ENCODE measurements at places on chromosomes 6 and 20.

DNA sequence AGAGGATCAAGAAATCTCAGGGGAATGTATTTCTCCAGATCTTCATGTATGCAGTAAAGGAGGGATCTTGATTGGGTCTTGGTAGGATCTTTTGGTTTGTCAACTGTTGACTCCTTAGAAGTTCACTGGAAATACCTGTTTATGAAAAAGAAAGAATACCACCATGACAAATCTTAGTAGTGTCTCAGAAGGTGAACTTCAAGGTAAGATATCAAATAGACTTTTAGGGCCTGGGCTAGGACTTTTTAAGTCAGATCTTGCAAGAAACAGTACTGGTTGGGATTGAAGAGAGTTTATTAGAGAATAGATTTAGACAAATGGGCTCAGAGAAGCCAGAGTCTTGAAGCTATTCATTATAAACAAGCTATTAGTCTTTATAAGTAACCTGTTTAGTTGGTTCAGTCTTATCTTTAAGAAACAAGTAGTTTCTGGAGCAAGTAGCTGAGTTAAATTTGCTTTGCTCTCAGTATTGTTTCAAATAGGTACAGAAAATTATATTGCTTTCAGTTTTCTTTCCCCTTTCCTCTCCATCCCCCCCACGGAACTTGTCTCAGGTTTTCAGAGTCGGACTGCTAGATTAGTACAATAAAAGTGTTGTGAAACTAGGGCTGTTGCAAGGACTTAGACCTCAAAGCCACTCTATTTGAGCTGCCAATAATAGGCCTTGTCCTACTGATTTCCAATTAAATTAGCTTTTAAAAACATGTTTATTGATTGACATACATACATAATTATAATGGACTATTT is 529.1 kb upstream of the CITED2 start:
- no peak for DNase-seq

DNA sequence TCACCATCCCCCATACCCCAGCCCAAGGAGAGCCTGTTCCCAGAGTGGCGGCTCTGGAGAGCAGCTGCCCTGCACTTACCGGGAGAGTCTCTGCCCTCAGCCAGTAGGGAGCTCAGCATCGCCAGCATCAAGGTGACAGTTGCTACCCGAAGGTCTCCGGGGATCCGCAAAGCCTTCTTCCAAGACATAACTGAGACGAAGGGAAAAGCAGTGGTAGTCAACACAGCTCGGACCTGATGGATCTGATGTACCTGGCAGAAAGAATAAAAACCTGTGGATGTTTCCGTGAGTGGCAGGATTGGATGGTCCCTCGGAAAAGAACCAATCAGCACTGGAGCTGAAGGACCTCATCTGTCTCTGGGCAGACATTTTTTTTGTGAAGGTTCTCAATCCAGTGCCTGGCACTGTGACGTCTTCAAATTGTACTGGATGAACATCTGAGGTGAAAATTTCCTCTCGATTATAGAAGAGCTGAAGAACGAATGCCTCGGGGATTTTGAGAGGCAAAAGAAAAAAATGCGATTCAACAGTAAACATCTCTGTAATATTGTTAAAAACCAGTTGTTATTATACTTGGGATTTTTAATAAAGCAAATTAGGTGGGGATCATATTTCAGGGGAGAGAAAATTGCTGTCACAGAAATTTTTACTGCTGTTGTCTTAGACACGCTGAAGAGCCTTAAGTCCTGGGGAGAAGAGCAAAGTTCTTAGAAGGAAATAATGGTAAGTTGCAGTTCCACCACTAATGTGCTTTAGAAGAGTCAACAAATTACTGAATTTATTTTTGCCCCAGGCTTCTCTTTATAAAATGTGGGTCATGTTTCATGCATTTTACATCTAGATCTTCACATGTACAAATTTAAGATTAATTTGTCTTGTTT is at the start of gene HLA-DQB1:
Gene HLA-DQB1 (minus strand): TSS at position 238 of the 881 bp plus-strand sequence. CDS start 50 bp downstream, at position 188.
- DNase-seq = peak; percentile 15

DNA sequence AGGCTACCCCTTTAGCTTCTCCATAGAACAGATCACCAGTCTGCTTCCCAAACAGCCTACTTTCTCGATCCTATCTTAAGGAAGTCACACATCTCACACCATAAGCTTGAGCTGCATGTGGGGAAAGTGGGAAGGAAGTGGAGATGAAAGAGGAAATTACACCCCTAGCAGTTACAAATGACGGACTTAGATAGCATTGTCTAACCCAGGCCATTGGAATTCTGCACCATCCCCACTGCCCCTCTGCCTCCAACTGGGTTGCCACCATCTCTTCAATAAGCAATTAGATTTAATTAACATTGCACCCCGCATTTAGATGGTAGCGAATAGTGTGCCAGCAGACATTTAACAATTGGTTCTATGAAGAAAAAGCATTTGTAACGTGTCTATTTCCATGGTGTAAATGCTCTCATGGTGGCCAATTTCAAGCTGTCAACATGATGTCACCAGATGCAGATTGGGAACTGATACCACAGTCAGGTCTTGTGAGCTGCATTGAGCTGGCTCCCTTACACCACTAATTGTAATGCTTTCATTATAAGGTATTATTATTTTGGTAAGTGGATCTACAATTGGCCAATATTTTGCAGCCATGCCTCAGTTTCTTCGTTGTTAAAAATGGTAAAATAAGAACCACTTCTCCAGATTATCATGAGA is 124.7 kb downstream of the CD24 start:
- no peak for DNase-seq

GRCh38 chr6:148055419-148055818 is 287.2 kb upstream of the SASH1 start:
- DNase-seq = no peak

DNA sequence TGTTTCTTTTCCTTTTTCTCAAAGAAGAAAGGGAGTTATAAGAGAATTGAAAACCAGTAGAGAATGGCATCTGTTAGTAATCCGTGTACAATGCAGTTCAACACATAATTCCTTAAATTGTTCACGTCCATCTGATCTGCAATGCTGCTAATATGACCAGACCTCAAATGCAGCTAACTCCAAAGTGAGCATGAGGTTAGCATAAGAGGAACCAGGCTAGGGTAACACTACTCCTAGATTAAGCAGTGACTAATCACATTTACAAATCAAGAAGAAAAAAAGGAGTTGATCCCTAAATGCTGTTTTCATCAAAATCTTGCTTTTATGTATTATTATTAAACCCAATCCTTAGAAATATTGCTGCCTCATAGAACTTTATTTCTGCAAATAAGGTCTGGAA is 432.7 kb upstream of the ARID1B start:
- no peak for DNase-seq

DNA sequence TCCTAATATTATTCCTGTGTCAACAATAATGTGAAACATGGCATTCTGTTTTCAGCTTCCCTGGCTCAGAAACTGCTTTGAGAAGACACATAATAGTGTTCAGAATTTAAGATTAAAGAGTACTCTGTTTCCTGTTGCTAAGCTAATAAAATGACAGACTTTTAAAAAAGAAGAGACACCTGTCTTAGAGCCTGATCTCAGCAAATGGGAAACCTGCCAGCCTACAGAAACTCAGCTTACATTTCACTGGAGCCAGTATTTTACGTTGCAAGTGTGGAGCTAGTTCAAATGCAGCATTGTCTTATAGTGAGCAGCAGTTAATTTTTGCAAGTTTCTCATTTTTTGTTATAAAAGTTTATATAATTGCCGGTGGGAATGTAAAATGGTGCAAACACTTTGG is 28.8 kb downstream of the KIZ start:
- DNase-seq = no peak

DNA sequence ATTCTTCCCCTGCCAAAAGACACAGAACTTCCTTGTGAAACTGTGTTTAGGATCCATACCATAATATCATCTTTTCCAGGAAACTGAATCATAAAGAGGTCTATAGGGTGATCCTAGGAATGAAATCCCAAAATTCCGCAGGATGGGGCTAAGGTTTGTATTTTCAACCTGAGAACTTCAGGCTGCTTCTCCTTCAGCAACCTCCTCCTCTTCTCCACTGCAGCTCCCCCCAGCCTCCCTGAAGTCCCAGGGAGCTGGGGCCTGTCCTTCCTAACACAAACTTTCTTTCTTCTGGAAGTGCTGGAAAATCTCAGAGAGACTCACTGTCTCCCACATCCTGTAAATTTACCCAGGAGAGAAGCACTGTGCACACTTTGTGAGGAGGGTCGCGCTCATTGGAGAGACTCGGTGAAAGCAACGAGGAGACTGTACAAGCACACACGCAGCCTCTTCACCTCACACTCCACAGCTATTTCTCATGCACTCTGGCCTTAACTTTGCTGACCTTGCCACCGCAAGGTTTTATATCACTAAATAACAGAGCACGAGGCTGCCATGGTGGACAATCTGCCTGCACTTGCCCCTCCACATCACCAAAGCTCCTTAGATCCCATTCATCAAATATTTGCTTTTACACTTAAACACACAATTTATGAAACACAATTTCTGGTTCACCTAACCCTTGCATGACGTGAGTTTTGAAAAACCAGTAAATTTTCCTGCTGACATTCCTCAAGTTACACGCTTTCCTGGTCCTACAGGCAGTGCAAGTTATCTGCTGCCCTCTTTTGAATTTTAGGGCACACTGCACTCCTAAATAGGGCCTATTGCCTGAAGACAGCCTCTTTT is 14.3 kb downstream of the ID4 start:
- peak; percentile 68 for DNase-seq

DNA sequence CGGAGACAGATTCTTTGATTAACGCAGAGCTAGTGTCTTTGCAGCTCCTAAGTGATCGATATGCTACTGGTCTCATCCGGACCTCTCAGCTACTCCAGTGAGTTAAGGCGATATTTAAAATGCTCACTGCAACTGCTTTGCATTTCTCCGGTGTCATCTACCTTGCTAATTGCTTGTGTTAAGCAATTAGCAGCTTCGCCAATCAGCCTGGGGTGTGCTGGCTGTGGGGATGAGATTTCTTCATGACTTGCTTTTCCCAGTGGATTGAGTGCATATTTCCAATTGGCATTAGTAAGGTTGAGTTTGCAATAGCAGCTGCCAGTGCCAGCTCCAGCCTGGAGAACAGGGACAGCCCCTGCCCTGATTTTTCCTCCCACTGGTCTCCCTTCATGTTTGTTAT is 18.0 kb upstream of the GGTLC1 start:
- no peak for DNase-seq

DNA sequence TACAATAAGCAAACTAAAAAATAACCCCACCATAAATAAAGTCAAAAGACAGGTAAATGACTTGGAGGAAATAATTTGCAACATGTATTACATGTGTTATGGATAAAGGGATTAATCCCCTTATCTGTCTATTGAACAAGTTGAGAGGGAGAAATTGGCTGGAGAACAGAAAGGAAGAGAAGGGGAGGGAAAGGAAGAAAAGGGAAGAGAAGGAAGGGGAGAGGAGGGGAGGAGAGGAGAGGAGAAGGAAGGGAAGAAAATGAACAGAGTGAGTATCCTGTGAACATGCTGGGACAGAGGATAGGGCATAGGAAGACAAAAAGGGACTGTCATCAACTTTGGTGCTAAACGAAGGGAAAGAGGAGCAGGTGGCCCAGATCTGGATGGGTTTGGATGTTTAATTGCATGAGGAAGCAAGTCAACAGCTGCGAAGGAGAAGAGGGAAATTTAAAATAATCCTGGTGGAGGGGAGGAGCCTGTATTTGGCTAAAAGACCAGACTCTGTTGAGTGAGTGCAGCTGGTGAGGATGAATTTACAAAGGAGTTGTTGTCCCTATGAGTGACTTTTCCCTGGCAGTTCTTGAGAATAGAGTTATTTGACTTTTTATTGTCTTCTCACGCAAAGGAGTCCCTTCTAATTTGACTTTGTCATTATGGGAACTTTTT is 14.2 kb upstream of the SHLD1 start:
- peak; percentile 25 for DNase-seq

- DNase-seq = no peak
Measured at GRCh38 chr20:50909413-50909812, 21.8 kb downstream of the ADNP start.

All from NCI-H526 treated with DMSO at 0.1 percent for 48 hours (cell line).